ENCODE measurements at places on chromosomes 7 and 10. TPM values are rescaled to one million over a fixed set of nuclear protein-coding genes. Genes with fewer than 3 reads are reported as not detected.

Gene PIK3CG
- total RNA-seq = 8.6 TPM

Gene ZNF92
- 9.5 TPM for total RNA-seq

Gene ADO
- 18.5 TPM for total RNA-seq

Gene CARD11
- total RNA-seq = 9.6 TPM

Gene CYREN
- 89.3 TPM for total RNA-seq

Gene DOCK1
- 81.7 TPM for total RNA-seq

Gene SPACDR
- 0.54 TPM for total RNA-seq

DNA sequence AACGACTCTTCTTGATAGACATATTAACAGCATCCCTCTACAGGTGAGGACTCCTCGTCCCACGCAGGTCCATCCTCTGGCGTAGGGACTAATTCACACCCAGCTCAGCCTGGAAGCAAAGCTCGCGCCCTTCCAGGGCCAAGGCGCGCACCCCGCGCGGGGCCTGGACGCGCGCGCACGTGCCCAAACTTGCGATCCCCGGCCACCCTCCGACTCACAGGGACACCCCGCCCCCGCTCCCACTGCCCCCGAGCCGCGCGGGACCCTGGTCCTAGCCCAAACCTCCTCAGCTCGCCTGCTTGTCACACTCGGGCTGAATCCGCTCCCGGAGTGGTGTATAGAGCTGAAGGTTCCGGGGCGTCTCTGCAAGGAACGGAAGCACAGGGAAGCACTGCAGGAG, 76.9 kb downstream of the ZNF248 start:
- DNase-seq = no peak

GRCh38 chr10:45198486-45199204, 116.8 kb downstream of the OR13A1 start:
- DNase-seq = peak; percentile 49

- peak; percentile 81 for DNase-seq
Measured at GRCh38 chr10:63208986-63209385, 75.9 kb downstream of the NRBF2 start.

GRCh38 chr10:117477211-117477947, 65.2 kb upstream of the EMX2 start:
- DNase-seq = no peak

DNA sequence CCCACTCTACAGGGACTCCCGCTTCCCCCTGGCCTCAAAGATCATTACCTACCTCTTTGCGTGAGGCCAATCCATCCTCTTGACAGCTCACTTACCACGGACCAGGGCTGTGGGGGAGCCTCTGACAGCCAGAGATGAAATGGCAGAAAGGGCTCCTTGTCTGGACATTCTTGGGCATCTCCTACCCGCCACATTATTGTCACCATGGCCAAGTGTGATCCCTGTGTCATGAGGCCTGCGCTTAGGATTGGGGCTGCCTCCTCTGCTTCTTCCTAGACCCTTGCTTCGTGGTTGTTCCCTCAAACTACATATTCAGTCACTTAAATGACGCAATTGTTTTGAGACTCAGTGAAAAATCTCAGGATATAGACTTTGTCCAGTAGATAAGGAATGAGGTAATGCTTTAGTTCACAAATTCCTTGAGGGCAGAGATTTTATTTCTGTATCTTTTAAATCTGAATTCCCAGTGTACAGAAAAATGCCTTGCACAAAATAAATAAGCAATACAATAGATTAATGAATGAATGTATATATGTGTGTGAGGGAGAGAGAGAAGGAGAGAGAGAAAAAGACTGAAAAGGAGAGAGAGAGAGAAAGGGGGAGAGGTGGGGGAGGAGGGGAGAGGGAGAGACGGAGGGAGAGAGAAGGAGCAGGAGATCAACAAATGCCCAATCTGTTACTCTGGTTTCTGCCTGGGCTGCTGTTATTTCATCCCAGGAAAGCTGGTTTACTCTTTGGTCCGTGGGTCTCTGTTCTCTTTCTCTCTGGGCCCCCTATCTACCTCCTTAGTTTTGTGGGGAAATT, 159.0 kb downstream of the PLXNA4 start:
- no peak for DNase-seq

GRCh38 chr7:112199035-112199655, 7.1 kb downstream of the DOCK4 start:
- no peak for DNase-seq

DNA sequence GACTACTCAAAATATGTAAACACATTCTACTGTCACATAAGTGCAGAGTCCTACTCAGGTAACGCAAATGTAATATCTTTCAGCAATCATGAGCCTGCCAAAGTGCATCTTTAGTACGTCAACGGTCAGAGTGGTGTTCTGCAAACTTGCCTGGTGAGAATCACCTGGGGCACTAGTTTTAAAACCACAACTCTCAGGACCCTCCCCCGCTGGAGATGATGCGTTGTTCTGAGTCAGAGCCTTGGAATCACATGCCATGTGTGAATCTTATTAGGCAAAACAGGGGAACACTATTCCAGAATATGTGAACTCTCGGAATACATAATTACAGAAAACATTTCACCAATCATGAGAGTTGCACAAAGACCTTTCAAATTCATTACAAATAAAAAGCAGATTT, 115.7 kb downstream of the TPK1 start:
- no peak for DNase-seq

DNA sequence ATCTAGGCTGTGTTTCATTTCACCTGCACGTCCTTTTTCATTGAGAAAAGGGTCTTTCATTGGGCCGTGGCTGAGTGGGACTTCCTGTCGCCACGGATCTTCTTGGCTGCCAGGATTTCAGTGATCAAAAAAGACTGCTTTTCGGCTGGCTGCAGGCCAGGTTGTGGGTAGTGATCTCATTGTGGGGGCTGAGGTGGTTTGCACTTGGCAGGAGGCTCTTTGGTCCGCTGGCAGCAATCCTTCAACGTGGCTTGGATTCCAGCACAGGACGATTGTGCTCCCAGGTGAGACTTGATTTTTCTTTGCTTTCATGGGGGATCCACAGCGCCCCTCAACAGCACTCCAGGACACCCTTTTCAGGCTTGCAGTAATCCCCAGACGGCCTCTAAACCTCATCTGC, 29.0 kb upstream of the ZNF273 start:
- DNase-seq = no peak

DNA sequence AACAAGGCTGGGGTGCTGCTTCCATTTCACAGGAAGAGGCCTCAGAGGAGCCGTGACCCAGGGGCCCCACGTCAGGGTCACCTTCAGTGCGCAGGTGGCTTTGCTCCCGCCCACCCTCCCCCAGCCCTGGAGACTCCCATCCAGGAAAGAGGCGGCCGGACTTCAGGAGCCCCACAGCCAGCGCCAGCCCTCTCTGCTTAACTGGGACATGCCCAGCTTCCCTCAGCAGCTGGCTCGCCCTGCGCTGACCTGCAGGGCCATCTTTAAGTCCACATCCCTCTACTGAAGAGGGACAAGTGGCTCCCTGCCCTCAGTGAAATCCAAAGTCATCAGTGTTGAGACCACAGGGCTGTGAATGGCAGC, 141.9 kb upstream of the PPP2R2D start:
- no peak for DNase-seq

GRCh38 chr7:96532428-96532935, 177.2 kb downstream of the SEM1 start:
- DNase-seq = no peak
